Panc1 (cell line): ENCODE measurements at places on chromosomes 4 and X. TPM values are rescaled to one million over a fixed set of nuclear protein-coding genes. Genes with fewer than 3 reads are reported as not detected.

DNA sequence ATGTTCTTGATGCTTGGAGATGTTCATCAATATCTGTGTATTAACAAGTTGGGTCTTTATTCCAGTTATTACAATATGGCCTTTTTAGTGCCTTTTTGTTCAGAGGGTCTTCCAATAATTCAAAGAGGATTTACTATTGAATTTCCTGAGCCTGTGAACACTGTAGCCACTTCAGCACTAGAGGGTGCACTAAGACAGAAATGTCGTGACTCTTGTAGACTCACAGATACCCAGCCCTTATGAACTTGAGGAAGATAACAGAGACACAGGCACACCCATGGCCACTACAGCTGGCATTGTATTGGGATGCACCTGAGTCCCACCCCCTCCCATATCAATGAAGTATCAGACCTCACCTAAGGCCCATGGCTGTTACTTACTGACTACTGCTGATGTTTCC lies 54.4 kb upstream of the ACTRT1 start:
- peak; percentile 17 for DNase-seq

DNA sequence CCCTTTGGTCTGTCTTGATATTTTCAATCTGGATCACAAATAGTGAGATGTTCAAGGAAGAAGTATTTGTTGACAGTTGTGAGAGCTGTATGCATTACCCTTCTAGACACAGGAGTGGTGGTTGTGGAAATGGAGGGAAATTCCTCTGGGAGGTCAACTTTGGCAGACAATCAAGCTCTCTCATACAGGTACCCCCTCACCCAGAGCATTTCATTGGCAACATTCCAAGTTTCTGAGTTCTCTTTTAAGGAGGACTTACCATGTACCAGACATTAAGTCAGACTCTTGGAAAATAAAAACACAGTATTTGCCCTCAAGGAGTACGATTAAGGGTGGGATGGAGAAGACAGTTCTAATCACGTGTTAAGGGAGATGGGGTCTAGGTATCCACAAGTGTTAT lies 45.3 kb downstream of the KLHL15 start:
- no peak for DNase-seq

Gene RAB9B
- total RNA-seq: 0.62 TPM

- DNase-seq: no peak
Measured at GRCh38 chrX:68842781-68843581, 14.2 kb downstream of the EFNB1 start.

- no peak for DNase-seq
Measured at GRCh38 chrX:34810364-34810763, 132.2 kb upstream of the FAM47B start.

Gene SPATA4
- not detected for total RNA-seq

DNA sequence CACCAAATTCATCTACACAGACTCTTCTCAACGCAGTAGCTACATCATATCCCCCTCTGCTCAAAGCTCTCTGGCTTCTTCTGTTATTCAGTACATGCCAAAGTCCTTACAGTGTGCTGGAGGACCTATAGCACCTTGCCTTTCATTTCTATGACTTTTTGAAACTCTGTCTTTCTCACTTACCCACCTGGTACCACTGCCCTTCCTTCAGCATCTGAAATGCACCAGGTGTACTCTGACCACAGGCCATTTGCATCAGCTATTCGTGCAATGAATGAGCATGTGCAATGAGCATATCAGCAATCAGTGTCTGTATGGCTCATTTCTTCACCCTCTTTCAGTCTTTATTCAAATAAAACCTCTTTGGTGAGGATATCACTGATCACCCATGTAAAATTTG lies 399.9 kb downstream of the RAB28 start:
- no peak for DNase-seq

Gene LETM1
- 67.6 TPM for total RNA-seq
